ENCODE measurements at places on chromosomes 7 and 10.

DNA sequence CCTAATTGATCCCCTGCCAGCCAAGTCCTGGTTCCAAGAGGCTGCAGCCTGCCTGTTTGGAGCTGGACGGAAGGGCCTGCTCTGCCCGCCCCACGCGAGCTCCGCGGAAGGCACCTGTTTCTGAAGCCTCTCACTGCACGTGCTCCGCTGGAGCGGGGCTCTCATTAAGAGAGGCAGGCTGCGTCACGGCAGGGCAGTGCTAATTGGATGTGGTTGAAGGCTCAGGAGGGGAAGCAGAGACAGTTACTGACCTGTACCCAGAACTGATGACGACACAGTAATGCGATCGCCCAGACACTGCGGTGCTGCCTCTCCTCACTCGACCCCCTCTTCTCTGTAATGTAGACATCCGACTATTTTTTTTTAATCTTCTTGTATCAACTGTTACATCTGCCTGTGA lies 411.1 kb upstream of the MGMT start:
- DNase-seq, result no peak

- no peak for DNase-seq
Measured at GRCh38 chr10:90919683-90920574, 958 bp downstream of the ANKRD1 start.

- DNase-seq, result peak; percentile 99
Measured at GRCh38 chr7:22858640-22859561, 36.3 kb upstream of the TOMM7 start.

DNA sequence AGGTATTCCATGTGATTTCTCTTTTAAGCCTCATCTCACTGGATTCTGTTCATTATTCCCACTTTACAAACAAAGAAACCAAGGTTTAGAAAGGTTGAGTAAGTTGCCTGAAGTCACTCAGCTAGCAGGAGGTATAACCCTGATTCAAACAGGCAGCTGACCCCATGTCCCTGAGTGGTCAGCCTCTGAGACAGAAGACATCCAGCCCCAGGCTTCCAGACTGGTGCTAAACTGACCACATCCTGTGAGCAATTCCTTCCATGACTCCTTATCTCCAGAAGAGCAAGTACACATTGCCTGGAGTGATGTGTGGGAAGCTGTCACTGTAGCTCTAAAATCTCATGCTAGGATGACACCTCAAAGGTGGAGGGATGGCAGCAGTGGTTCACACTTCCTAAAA lies 3.7 kb downstream of the PLPP4 start:
- peak; percentile 91 for DNase-seq

DNA sequence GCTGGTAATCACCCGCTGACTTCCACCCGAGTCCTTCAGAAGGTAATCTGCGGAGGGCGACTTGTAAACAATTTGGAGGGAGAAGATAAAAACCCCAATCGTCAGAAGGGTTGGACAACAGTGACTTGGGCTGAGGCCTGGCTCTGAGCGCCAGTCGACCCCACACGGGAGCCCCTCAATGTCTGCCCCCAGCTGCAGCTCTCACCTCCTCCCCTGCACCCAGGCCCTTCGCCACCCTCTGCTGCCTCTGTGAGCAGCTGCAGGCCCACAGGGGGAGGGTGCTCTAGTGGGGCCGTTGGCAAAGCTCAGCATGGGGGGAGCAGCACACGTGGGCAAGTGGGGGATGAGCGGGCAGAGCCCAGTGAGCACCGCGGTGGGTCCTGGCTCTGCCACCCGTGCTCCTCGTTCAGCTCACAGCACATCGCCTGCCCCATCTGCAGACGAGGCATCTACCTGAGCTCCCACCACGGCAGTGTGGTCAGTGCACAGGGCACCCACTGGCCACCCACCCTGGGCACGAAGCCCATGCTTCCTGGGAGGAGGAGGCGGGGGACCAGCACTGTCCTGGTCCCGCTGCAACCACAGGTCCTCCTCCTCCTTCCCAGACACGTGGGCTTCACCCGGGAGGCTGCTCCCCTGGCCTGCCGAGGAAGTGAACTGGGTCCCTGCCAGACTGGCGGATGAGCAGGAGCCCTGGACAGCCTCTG lies 280.5 kb downstream of the ELFN1 start:
- DNase-seq, result no peak

GRCh38 chr7:11469028-11469745 lies 362.8 kb downstream of the THSD7A start:
- DNase-seq, result no peak

DNA sequence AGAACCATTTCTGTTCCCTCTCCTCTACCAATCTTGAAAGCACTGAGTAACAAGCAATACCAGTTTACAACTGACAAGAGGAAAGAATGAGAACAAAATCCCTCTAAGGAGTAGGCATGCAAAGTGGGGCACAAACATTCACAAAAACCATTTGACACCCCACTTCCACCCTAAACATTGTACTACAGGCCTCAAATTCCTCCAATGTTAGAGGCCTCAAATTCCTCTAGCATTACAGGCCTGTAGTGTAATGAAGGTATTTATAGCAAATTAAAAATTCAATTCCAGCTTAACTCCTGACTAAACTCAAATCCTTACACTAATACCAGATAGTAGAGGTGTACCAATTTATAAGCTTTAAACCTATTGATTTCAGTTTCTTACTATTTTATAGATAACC lies 85.4 kb downstream of the SIRT1 start:
- DNase-seq, result peak; percentile 24

- DNase-seq, result no peak
Measured at GRCh38 chr10:16626697-16627096, 105.0 kb upstream of the C1QL3 start.

DNA sequence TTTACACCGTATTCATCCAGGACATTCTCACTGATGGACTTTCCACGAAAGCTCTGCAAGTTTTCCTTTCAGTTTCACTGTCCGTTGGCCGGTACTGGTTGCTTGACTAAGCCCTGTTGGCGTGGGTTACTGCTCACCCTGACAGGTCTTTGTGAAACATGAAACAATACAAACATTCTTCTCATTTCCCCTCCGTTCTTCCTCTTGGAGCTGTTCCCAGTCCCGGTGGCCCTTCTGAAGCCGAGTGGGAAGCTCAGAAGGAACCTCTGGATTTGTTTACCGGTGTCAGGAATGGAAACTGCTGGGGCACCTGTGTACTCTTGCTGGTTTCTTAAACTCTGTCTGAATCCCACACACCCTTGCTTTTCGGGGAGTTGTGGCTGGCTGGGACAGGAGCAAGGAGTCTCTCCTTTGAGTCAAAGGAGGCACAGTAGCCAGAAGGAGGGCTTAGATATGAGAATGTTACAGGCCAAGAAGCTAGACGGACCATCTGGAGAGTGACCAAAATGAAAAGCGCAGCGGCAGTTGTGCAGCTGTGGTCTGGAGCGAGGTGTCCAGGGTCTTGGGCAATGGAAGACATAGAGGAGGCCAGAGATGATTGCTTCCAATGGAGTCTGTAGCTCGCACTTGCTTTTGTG lies 45.7 kb downstream of the LYZL2 start:
- no peak for DNase-seq

DNA sequence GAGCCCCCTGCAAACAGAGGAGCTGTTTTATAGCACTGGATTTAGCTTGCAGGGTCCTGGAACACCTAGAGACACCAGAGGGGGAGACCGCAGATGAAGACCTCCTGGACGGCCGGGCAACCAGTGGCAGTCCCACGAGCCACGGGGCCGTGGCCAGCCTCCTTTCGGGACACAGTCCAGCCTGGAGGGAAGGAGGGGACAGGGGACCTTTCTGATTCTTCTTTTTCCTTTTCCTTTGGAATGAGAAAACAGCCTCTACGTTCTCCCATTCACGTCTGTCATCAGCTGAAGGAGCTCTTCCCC lies 35.4 kb upstream of the FAM20C start:
- no peak for DNase-seq

DNA sequence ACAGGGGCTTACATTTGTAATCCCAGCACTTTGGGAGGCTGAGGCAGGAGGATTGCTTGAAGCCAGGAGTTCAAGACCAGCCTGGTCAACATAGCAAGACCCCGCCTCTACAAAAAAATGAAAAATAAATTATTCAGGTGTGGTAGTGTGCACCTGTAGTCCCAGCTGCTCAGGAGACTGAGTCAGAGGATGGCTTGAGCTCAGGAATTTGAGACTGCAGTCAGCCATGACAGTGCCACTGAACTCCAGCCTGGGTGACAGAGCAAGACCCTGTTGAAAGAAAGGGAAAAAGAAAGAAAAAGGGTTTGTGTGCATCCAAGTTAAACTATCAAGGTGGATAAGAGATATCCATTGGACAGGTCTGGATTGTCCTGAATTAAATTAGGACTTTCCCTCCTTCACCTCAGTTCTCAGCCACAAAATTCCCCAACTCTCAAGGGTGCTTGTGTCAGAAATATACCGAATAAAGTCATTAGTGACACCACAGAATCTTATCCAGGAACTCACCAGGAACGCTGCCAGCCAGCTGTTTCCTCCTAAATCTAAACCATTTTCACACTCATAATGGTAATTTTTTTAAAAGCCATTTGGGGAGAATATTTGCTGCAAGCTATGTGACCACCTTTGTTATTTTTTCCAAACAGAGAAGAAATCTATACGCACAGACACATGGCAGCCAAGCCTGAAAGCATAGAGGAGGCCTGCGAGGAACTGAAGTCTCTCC lies 12.0 kb downstream of the AFAP1L2 start:
- no peak for DNase-seq

DNA sequence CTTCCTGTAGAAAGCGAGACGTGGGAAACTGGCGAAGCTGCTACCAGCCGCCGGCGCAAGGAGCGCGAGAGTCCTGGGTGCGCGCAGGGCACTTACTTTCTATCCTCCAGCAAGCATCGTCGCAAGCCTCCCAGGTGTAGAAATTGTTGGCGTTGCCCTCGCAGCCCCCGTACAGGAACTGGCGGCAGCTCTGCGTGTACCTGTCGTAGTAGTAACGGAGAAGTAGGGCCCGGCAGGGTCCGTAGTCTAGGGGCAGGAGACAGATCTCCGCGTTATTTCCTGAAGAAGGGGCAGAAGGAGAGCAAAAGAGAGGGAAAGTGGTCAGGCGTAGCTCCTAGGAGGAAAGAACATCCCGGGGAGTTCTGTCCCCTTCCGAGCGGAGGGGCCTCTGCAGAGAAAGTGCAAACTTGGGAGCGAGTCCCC lies 501 bp downstream of the TFPI2 start:
- DNase-seq, result no peak

DNA sequence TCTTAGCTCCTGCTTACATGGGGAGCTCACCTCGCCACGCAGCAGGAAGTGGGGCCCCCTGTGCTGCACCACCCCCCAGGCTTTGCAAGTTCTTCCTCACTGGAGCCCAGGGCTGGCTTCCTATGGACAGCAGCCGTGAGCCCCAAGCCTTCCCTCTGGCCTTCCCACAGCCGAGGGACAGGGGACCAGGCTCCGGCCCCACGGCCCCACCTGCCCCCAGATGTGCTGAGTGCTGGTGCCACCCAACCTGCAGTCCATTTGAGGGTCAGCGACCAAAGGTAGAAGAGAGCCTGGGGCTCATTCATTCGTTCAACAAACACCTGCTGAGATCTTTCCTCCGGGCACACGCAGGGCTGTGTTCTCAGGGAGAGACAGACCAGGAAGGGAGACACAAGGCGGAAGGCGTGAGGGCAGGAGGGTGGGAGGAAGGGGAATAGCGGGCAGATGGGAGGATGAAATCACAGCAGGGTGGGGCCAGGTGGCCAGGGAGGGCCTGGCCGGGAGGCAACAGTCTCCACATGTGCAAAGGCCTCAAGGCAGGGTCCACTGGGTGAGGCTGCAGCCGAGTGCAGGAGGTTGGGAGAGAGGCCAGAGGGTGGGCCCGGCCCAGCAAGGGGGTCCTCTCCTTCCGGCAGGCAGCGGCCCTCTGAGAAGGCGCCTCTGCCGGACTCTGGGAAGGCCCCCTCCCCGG lies 100.1 kb downstream of the FOXL3 start:
- DNase-seq, result no peak

GRCh38 chr10:75736151-75736640 lies 304.8 kb downstream of the LRMDA start:
- DNase-seq, result no peak

DNA sequence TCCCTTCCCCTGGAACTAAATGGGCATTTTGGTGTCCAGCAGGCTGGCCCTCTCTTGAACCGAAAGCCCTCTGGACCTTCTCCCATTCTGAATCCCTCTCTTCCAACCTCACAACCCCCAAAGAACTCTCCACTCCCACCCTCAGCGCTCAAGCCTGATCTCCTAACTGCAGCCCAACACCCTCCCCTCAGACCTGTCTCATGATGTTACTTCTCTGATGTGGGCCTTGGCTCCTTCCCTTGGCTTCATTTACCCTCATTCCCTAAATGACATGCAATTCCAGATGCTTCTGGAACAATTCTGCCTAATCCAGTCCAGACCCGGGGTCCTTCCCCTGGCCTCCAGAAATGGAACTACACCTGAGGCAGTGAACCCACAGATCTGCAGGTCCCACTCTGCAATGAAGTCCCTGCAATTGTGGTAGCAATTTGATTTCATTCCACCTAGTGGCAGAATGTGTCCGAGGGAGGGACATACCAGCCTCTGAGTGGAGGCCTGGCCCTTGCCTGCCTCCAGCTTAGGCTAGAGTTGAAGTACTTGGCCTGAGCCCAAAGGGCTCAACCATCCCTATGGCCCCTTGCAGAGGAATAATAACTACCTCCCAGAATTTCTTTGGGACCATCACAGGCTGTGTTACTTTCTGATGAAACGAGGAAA lies 4.1 kb upstream of the CEP41 start:
- DNase-seq, result no peak

DNA sequence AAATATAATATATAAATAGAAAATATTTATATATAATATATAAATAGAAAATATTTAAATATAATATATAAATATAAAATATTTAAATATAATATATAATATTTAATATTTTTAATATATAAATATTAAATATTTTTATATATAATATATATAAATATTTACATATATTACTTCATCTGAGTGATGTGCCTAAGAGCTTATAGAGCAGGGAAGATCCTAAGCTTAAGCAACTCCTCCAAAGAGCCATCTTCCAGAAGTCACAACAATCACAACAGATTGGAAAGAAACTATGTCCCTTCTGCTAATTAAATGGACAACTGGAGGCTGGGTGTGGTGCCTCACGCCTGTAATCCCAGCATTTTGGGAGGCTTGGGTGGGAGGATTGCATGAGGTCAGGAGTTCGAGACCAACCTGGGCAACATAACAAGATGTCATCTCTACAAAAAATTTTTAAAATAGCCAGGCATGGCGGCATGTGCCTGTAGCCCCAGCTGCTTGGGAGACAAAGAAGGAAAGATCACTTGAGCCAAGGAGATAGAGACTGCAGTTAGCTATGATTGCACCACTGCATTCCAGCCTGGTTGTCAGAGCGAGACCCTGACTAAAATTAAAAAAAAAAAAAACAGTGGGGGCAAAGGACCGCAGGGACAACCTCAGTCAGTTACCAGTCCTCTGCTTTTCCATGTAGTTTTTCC lies 198.7 kb downstream of the SKIDA1 start:
- no peak for DNase-seq

DNA sequence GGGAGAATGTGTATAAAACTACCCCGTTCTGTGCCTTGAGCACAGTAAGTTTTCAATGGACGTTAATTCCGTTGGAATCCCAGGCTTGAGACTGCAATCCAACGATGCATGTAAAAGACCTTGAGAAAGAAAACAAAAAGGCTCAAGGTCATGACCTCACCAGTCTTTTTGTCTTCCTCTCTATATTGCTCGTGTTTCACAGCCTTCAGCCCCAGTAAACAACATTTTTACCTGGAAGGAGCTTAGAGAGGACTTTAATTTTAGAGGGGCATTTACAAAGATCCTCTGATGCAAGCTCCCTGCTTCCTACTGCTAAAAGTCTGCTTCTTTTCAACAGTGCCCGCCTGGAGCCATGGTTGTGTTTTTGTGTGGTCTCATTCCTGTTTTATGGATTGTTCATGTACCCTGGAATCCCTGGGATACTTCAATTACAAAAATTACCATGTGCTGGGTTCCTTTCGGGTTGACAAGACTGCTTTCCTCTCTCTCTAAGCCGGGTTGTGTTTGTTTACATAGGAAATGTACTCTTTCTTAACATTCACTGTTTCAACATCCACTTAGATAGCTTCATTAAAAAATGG lies 320.1 kb upstream of the NFE2L3 start:
- no peak for DNase-seq
